Transverse colon (tissue), 4 donors: ENCODE measurements at places on chromosomes 2 and 18. TPM values are rescaled to one million over a fixed set of nuclear protein-coding genes. Genes with fewer than 3 reads are reported as not detected.
A peak's percentile ranks its signal among the peaks of the same experiment; 100 is the strongest.

DNA sequence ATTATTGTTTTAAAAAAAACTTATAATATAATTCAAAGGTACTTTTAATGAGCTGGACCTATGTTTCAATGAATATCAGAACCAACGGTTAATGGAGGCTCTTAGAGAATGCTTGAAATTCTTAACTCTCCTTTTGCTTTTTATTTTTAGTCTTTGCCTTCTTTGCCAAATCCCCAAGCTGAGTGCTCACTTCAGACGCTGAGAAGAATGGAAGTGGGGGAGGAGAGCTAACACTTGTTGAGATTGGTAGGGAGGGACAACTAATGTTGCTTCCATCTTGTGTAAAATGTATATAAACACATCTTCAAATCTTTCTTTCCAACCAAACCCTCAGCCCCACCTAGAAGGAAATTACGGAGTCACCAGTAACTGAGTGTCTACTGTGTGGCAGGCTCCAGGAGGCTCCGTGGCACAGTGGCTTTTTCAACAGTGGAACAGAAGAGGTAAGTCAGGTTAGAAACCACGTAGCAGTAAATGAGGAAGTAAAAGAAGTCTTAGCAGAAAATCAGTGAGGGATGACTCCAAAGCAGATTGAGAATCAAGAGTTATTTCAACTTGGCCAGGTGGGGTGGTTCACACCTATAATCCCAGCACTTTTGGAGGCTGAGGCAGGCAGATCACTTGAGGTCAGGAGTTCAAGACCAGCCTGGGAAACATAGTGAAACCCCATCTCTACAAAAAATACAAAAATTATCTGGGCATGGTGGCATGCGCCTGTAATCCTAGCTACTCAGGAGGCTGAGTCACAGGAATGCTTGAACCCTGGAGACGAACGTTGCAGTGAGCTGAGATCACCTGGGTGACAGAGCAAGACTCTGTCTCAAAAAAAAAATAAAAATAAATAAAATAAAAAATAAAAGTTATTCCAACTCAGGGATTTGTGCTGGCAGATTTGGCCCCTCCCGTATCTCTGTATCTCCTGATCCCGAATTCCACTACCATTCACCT, 45.0 kb upstream of the CREB1 start:
- no peaks in the 10 kb centered on the region for H3K36me3 ChIP-seq
- no peak for DNase-seq
- H3K27ac ChIP-seq, result no peak overlapping the region
- H3K4me3 ChIP-seq, result no peak overlapping the region
- H3K4me1 ChIP-seq, result peaks cover 4% of the 10 kb centered on the region

- H3K4me1 ChIP-seq, result no peaks in the 10 kb centered on the region
- no peak overlapping the region for H3K4me3 ChIP-seq
- no peak for DNase-seq
- no peaks in the 10 kb centered on the region for H3K36me3 ChIP-seq
- H3K27ac ChIP-seq, result no peak overlapping the region
- no peaks in the 10 kb centered on the region for H3K27me3 ChIP-seq
Observed at GRCh38 chr2:226439337-226439736, 360.3 kb downstream of the IRS1 start.

- H3K27me3 ChIP-seq, result no peaks in the 10 kb centered on the region
- H3K27ac ChIP-seq, result no peak overlapping the region
- H3K36me3 ChIP-seq, result no peaks in the 10 kb centered on the region
- H3K4me1 ChIP-seq, result no peaks in the 10 kb centered on the region
Observed at GRCh38 chr2:74249406-74250122, 51.1 kb downstream of the MTHFD2 start.

MOGAT1 gene
- not detected for total RNA-seq

GLI2 gene
- total RNA-seq, result 1.6 TPM

IL1F10 gene
- not detected for total RNA-seq

DNA sequence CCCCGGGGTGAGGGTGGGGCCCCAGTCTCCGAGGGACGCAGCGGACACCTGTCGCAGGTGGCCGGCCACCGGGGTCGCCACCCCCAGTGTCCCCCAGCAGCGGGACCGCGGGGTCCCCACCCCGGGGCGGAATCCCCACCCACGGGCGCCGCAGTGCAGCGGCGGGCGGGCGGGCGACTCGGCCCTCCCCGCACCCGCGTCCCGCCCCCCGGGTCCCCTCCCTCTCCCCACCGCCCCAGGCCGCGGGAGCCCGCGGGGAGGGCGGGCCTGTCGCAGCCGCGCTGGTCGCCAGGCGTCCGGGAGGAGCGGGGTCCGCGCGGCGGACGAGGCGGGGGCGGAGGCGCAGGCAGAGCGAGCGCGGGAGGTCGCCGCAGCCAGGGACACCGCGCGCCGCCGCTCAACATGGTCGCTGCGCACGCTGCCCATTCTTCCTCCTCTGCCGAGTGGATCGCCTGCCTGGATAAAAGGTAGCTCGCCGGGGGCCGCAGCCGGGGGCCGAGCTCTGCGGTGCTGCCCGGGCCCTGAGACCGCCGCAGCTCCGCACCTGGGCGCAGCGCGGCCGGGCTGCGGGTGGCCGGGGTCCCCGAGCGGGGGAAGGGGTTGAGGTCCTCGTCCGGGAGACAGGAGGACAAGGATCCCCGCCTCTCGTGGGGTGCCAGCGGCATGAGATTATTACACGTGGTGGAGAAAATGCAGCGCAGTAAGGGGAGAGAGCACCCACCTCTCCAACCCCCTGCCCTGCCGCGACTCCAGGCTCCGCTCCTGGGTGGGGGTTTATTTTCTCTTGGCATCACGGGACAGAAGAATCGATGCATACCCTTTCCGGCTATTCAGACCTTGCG, at the start of gene RAPGEF4:
Gene RAPGEF4 (plus strand): TSS at position 264 of the 842 bp plus-strand sequence. CDS start 139 bp downstream, at position 403.
- no peak for DNase-seq
- H3K4me3 ChIP-seq, result peak within 1 kb of the TSS; percentile 39
- no peak within 1 kb of the TSS for H3K27ac ChIP-seq
- peaks cover 80% of the 10 kb centered on the region for H3K27me3 ChIP-seq
- no peaks in the 10 kb centered on the region for H3K4me1 ChIP-seq

DNA sequence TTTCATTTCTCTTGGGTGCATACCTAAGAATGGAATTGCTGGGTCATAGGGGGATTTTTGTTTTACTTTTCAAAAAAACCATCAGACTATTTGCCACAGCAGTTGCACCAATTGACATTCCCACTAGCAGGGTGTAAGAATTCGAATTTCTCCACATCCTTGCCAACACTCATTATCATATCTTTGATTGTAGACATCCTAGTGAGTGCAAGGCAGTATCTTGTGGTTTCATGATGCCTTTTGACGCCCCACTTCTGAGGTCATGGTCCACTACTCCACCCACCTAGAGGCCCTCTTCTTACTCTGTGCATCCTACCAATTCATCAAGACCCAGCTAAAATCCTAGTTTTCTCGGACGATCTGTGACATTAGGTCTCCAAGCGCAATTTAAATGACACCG, 161.9 kb downstream of the MYO5B start:
- no peak for DNase-seq
- H3K36me3 ChIP-seq, result no peaks in the 10 kb centered on the region
- no peaks in the 10 kb centered on the region for H3K4me1 ChIP-seq

NPAS2 gene
- total RNA-seq, result 103 TPM
